Osteoblast (primary cell): ENCODE measurements at places on chromosomes 12 and 14.

DNA sequence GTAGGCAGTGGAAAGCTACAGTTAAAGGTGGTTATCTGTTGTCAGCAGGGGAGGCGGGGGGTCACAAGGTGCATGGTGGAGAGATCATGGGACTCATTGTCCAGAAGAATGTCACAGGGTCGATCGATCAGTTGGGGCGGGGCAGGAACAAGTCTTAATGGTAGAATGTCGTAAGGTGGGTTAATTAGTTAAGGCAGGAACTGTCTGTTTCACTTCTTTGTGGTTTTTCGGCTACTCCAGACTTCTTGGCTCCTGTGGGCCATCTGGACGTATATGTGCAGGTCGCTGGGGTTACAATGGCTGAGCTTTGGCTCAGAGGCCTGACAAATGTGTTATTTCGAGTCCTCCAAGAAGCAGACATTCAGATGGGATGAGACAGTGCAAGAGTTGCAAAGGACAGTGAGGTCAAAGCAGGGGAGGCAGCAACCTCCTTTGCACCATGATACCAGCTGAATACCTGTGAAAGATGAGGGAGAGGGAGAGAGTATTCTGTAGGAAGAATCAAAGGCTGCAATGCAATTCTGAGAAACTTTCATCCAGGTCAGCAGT is 246.9 kb upstream of the TMEM132C start:
- DNase-seq, result no peak
- no peaks in the 10 kb centered on the region for H3K27me3 ChIP-seq
- H3K36me3 ChIP-seq, result no peaks in the 10 kb centered on the region
- H3K4me1 ChIP-seq, result no peaks in the 10 kb centered on the region
- no peak overlapping the region for H3K27ac ChIP-seq

DNA sequence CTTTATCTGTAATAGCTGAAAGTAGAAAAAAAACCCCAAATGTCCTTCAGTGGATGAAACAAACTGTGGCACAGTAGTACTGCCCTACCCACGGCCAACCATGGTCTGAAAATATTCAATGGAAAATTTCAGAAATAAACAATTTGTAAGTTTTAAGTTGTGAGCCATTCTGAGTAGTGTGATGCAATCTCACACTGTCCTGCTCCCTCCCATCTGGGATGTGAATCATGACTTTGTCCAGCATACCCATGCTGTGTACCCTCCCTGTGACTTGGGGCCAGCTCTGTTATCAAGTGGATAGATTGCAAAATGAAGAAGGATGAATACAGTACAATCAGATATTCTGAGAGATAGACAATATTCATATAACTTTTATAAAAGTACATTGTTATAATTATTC is 106.2 kb downstream of the SMOC1 start:
- H3K36me3 ChIP-seq, result no peaks in the 10 kb centered on the region
- H3K4me3 ChIP-seq, result no peak overlapping the region
- DNase-seq, result no peak

DNA sequence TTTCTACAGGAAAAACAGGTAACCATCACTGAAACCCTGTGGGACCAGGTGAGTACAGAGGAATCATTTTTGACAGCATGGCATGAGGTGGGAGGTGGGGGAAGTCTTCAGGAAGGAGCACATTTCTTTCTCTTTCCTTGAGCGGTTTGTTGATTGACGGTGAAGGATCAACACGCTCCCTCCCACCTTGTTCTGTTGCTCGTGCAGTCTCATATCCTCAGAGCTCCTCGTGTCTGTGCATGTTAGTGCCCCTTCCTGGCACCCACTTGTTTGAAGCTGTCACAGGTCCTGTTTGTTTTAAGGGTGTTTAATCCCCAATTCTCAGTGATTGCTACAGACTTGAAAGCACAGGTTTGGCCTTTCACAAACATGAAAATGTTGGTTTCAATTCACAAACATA is 4.4 kb downstream of the C12orf54 start:
- no peak overlapping the region for H3K4me3 ChIP-seq
- no peaks in the 10 kb centered on the region for H3K36me3 ChIP-seq
- H3K27me3 ChIP-seq, result no peaks in the 10 kb centered on the region
- H3K4me1 ChIP-seq, result no peaks in the 10 kb centered on the region
- no peak for DNase-seq

- H3K36me3 ChIP-seq, result peaks cover 50% of the 10 kb centered on the region
- DNase-seq, result no peak
- H3K27me3 ChIP-seq, result no peaks in the 10 kb centered on the region
- peak overlapping the region; percentile 26 for H3K4me3 ChIP-seq
Observed at GRCh38 chr12:65876898-65877721, 52.8 kb downstream of the HMGA2 start.

GRCh38 chr14:28666961-28667360 is 99.6 kb upstream of the FOXG1 start:
- no peak overlapping the region for H3K27ac ChIP-seq
- H3K4me3 ChIP-seq, result no peak overlapping the region
- no peaks in the 10 kb centered on the region for H3K4me1 ChIP-seq
- no peaks in the 10 kb centered on the region for H3K27me3 ChIP-seq
